Caco-2 (cell line): ENCODE measurements at places on chromosomes 1 and 21. TPM values are rescaled to one million over a fixed set of nuclear protein-coding genes. Genes with fewer than 3 reads are reported as not detected.

Gene HMGCS2
- total RNA-seq = 10.2 and 15.2 TPM in 2 replicates

Gene WDR77
- 30.1 and 31.9 TPM in 2 replicates for total RNA-seq

Gene CLSTN1
- 89.2 and 102 TPM in 2 replicates for total RNA-seq

Gene HORMAD1
- not detected in 2 replicates for total RNA-seq

GRCh38 chr1:160667896-160668295 lies 21.1 kb upstream of the SLAMF1 start:
- no peak for DNase-seq

DNA sequence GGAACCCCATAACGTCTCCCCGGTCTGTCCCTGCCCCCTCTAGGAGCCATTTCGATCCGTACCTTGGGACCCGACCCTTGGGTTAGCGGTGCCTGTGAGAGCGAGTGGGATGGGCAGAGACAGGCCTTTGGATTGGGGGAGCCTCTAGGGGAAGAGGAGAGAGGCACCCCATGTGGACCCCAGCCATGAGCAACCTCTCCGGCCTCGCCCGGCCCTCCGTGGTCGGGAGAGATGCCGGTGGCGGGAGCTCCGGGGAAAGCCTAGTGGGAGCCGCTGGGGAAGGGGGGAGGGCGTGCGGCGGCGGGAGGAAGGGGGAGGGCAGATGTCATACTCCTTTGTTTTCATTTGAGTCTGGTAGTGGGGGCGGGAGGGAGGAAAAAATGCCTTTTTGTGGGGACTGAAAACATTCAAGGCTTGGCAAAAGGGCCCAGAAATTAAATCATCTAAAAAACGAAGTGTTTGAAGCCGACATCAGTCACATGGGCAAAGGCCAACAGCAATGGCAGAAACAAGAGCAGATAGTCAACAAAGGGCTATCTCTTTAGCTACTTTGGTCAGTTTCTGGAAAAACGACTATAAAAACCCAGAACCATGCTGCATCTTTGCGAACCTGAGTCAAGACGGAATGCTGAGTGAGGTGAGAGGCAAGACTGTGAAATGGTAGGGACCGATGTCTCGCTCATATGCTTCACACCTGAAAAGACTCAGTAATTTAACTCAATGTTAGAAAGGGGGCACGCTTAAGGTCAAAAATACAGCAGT lies 758 bp downstream of the PTBP2 start:
- DNase-seq = peak; percentile 44

- DNase-seq = no peak
Measured at GRCh38 chr1:193606035-193606434, 419.6 kb upstream of the B3GALT2 start.

GRCh38 chr1:100912019-100912418 lies 16.1 kb downstream of the SLC30A7 start:
- no peak for DNase-seq

GRCh38 chr21:26047279-26047967 lies 123.1 kb downstream of the APP start:
- DNase-seq = no peak

DNA sequence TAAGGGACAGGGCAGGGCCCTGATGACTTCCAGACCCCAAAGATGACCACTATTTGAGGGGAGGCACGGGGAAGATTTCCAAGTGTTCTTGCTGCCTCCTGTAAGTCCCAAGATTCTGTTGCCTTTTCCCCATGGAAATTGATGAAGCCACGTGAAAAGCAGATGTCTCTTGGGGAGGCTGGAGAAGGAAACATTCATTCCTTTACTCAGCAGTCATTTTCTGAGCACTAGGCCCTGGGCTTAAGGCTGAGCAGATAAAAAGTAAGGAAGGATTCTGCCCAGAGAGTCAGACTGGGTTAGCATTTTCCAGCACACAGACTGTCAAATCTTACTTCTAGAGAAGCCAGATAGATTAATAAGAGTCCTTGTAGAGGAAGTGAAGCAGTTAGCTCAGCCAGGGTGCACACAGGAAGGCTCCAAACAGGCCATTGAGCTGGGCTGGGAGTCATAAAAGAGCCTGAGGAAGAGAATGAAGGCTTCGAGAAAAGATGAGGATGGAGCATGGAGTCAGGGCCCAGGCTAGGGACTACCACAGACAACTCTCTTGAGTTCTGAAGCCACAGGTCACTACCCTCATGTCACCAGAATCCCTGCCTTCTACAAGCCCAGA lies 10.1 kb downstream of the EXTL1 start:
- no peak for DNase-seq

- no peak for DNase-seq
Measured at GRCh38 chr1:155678027-155678426, 10.5 kb downstream of the YY1AP1 start.

DNA sequence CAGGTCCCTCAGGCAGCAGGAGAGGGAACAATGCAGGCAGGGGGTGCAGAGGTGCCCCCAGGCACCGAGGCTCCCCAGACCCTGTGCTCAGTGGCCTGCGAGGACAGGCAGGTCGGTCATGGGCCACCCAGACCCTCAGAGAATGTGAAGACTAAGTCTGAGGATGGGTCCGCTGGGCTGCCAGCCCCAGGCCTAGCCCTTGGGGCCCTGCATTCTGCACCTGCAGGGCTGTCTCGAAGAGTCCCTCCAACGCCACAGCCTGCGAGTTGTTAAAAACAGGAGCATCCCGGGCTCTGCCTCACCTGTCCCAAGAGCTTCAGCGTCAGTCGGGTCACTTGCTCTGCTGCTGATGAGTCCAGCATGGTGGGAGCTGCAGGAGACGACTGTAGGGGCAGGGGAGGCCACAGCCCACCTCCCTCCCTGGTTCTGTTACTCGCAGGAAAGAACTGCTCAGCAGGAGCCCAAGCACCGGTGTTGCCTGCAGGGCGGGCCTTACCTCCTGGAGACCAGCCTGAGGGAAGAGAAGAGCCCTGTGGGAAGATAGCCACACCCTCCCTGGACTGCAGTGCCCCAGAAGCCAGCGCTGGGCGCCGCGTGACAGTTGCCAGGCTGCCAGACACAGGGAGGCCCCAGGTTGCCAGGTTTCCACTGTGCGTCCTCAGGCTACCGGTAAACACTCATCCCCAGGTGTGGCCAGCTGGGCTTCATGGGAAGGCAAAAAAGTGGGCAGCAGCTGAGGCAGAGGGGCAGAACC lies 5.8 kb downstream of the C21orf58 start:
- DNase-seq = no peak

GRCh38 chr1:35945327-35945726 lies 14.4 kb downstream of the AGO3 start:
- DNase-seq = no peak
